ENCODE measurements at places on chromosomes 11 and 22.
A peak's percentile ranks its signal among the peaks of the same experiment; 100 is the strongest.

GRCh38 chr11:2549080-2549479, 104.3 kb downstream of the KCNQ1 start:
- DNase-seq, result peak; percentile 42

DNA sequence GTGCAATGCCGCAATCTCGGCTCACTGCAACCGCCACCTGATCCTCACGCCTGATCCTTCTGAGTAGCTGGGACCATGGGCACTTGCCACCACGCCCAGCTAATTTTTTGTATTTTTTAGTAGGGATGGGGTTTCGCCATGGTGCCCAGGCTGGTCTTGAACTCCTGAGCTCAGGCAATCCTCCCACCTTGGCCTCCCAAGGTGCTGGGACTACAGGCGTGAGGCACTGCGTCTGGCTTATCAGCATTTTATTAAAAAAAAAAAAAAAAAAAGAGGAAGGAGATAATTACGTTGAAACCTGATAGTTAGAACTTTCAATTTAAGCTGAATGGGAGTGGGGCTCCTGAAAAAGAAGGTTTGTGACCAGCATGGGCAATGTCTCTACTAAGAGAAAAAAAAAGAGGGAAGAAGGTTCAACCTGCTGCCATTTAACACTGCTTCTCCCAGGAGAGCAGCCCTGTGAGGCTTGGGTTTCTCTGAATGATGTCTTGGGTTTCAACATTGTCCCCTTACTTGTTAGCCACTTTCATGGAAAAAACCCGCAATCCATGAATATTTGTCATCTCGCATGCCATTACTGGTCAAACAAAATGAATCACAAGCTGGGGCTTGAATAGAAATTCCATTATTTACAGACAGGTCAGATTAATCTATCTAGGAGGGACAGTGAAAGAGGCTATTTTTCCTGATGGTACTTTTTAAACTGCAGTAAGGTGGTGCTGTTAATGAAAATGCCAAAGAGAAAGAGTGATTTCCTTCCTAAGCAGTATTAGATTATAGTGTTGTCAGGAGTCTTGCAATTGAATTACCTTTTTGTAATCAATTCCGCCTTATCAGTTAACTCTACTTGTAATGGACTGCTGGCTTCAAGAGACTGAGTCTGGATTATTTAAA, 72.5 kb downstream of the PACS1 start:
- no peak for DNase-seq

DNA sequence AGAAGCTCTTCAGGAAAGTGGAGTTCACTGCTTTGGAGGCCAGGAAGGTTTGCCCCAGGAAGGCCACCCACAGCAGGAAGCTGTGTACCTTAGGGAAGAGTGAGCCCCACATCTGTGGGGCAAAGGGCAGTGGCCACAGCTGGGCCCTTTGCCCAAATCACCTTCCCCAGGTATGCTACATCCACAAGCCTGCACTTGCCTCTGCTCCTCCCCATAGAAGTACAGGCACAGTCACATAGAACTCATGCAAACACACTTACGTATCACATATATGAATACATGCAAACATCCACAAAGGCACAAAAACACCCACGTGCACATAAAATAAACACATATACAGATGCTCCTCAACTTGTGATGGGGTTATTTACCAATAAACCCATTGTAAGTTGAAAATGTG, 2.1 kb downstream of the TRIM29 start:
- peak; percentile 31 for DNase-seq

- DNase-seq, result peak; percentile 82
Measured at GRCh38 chr22:40128989-40129388, 48.7 kb upstream of the TNRC6B start.

GRCh38 chr11:76880314-76880713, 19.6 kb downstream of the ACER3 start:
- no peak for DNase-seq

- no peak for DNase-seq
Measured at GRCh38 chr11:18836417-18836816, 44.8 kb upstream of the PTPN5 start.

DNA sequence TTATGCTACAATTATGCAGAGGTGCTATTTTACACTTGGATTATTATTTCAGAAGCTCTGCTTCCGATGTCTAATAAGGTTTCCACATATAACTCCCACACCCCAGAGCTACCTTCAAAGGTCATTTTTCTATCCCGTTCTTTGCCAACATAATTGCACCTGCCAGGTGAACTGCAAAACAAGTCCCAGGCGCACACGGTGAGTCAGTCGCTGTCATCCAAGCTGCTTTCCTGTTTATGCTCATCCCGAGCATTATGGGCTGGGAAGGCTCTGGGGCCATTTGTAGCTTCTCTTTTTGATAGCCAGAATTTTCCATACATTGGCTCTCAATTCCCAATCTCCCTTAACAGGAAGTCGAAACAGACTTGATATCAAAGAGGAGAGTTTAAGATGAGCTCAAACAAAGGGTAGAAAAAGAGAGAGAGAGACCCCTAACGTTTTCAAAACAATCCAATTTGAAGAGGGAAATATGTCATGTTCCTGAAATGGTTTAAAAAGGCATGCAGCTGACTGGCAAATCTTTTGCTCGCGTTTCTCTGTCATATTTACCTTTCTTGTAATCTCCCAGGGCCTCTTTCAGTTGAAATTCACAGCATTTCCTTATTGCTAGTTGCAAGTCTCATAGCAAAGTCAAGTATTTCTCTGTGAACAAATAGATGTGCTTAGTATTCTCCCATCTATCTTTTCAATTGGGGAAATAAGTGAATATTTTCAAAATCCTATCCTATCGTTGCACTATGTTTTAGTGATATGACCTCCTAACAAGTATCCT, 815.9 kb downstream of the KCNA4 start:
- DNase-seq, result no peak

- DNase-seq, result no peak
Measured at GRCh38 chr22:35140879-35141745, 75.2 kb downstream of the ISX start.

DNA sequence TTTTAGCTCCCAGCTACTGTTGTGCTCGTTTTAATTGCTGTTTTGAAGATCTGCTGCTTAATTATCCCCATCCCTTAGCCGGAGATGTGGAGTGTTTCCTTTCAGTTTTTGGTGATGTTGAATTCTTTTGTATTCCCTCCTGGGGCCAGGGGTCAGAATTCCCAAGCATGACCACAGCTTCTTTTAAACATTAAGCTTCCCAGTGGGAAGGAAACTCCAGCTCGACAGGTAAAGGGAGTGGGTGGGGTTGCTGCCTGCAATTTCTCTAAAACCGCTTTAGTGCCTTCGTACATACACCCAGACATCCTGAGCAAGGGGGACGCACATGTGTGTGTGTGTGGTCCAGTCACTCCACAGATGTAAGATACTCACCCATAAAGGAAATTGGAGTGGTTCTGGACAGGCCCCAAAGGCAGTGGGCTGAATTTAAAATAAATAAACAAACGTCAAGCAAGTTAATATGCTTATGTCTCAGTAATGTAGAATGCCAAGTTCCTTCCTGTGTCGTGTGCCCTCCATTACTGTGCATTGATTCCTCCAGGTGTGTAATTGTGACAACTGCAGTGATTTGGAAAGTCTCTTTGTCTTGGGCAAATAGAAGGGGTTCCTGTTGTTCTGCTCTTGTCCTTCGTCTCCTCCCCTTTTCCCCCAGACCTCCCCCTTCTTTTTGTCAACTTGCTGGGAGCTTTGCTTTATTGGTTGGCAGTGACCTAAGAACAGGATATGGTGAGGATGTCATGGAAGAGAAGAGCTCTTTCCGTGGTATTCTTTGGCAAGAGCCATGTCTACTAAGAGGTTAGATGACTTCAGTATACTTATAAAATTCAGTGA, 19.2 kb upstream of the ADSL start:
- no peak for DNase-seq

- no peak for DNase-seq
Measured at GRCh38 chr11:100269516-100269915, 417.6 kb upstream of the ARHGAP42 start.

DNA sequence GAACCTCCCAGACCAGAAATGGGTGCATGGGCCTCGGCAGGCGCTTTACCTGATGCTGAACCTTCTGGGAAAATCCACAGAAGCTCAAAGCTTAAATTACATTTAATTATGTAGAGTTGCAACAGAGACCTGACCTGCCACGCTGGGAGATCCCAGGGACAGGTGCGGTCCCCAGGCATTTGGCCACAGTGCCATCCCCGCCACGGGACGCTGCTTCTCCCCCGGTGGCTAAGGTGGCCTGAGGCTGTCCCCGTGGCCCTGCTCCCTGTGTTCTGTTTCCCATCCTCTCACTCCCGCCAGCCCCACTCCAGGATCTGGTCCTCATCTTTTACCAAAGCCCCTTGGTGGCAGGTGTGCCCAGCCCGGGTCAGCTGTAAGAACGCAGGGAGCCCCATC, 39.6 kb downstream of the GRAMD4 start:
- DNase-seq, result no peak

DNA sequence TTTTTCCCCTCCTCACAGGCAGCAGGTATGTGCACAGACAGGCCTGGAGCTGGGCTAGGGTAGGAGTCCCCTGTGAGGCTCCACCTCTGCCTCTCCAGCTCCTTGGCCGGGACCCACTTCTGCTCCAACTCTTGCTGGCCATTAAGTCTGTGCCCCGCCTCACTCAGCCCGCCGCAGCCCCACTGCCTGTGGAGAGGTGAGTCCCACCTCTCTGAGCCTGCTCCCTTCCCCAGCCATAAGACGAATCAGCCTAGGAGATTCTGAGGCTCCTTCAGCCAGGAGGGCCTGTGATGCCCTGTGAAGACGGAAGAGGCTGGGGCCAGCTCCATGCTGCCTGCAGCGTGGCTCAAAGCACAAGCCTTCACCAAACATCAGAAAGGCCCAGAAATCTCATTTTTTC, 23.0 kb downstream of the TSKU start:
- DNase-seq, result no peak

DNA sequence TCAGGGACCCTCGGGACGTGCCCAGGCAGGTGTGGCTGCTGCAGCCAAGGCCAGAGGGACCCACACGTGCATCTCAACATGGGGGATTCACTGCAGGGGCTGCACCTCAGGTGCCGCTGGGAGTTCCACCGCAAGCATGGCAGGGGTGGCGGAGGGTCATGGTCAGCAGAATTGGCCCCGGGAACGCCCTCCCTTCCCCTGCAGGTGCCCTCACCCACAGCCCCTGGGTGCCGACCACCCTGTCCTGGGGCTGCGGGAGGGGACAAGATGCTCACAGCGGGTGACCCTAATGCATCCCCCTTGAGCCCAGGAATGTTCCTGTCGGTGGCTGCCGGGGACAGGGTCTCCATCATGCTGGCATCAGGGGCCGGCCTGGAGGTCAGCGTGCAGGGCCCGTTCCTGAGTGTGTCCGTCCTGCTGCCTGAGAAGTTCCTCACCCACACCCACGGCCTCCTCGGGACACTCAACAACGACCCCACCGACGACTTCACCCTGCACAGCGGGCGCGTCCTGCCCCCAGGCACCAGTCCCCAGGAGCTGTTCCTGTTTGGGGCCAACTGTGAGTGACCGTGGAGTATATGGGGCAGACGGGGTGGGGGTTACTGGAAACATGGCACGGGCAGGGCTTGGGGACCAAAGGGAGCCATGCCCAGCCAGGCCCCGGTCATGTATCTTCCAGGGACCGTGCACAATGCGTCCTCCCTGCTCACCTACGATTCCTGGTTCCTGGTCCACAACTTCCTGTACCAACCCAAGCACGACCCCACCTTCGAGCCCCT, 5.8 kb downstream of the SUSD2 start:
- peak; percentile 59 for DNase-seq

DNA sequence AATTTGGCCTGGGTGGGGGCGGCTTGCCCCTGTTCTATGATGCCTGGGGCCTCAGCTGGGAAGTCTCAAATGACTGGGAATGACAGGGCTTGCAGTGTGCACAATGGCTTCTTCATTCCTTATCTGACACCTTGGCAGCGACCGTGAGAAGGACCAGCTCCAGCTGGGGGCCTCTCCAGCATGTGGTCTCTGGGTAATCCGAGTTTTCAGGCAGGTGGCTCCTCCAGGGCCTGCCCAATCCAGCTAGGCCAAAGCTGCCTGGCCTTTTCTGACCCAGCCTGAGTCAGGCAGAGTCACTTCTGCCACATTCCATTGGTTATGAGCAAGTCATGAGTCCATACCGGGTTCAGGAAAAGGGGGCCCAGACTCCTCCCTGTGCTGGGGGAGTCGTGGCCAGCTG, 646.0 kb downstream of the OPCML start:
- no peak for DNase-seq

DNA sequence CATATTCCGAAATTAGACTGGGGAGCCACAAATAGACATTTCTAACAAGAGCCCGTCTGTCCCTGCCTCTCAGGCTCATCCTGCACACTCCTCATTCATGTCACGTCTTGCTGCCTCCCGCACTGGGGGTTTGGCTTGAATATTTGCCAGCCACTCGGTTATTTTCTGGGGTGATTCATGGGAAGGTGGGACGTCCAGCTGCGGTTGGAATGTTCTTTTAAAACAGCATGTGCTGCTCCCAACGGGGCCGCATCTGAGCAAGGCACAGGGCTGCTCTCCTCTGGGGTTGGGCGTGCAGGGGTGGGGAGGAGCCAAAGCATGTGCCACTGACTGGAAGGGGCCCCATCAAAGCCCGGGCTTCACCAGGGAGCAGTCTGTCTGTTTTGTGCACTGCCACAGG, 25.9 kb upstream of the SLC5A4 start:
- DNase-seq, result no peak

DNA sequence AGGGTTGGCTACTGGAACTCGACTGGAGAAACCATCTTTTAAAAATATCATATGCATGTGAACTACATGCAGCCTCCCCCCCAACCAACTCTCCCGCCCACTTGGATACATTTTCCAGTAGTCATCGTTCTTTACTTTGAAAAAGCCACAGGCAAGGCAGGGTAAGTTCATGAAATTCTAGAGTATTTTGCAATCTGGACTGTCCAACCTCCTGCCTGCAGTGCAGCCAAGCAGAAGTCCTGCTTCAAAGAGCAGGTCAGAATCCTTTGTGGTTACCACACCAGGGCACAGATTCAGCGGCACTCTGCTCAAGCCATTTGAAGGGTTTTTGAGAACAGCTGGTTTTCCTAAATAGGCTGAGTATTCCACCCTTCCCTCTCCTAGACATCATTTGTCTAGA, 12.1 kb downstream of the ELF5 start:
- no peak for DNase-seq

GRCh38 chr11:34633990-34634693, 13.2 kb downstream of the EHF start:
- no peak for DNase-seq

DNA sequence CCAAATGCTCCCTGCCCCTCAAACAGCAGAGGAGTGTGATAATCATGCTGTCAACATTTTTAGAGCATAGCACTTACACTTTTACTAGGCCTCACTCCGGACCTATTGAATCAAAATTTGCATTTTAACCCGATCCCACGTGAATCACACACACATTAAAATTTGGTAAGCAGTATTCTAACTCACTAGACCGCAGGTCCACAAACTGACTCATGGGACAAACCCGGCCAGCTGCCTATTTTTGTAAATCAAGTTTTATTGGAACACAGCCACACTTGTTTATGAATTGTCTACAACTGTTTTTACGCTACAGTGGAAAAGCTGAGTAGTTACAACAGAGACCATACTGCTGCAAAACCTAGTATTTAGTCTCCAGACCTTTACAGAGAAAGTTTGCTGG, 43.3 kb downstream of the SNX19 start:
- no peak for DNase-seq
